Osteoblast (primary cell): ENCODE measurements at places on chromosomes 3 and 15.

GRCh38 chr3:14077310-14077709, 47.4 kb downstream of the CHCHD4 start:
- DNase-seq, result no peak

- DNase-seq, result no peak
Observed at GRCh38 chr3:110666495-110666894, 405.1 kb upstream of the NECTIN3 start.

GRCh38 chr3:160856450-160856849, 100.4 kb downstream of the PPM1L start:
- DNase-seq, result no peak

GRCh38 chr15:28915041-28915810, 29.5 kb downstream of the APBA2 start:
- DNase-seq, result no peak

- DNase-seq, result no peak
Observed at GRCh38 chr3:181534781-181535221, 176.9 kb upstream of the SOX2 start.

- no peak for DNase-seq
Observed at GRCh38 chr3:117399311-117400078, 689.9 kb downstream of the TUSC7 start.

GRCh38 chr3:111252779-111253178, 181.2 kb downstream of the NECTIN3 start:
- DNase-seq, result no peak

- DNase-seq, result no peak
Observed at GRCh38 chr3:169103951-169104941, 559.3 kb downstream of the MECOM start.

GRCh38 chr3:154338570-154338969, 14.3 kb upstream of the DHX36 start:
- DNase-seq, result no peak

DNA sequence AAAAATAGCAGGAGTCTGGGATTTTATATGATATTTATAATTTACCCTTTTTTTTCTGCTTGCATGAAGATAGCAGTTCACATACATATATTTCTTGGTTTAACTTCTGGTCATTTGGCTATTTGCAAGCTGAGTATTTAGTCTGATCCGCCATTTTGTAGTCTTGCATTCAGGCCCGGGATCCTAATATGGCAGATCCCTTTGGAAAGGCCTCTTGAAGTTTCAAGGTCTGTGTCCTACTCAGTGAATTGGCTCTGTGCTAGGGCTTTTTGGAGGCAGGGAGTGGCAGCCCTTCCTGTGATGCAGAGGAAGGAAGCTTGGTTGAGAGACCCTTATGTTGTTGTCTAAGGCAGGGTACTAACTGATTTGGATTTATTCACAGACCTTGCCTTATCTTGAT, 2.9 kb downstream of the SNRPN start:
- no peak for DNase-seq

- DNase-seq, result no peak
Observed at GRCh38 chr15:94523873-94524272, 292.5 kb downstream of the MCTP2 start.

DNA sequence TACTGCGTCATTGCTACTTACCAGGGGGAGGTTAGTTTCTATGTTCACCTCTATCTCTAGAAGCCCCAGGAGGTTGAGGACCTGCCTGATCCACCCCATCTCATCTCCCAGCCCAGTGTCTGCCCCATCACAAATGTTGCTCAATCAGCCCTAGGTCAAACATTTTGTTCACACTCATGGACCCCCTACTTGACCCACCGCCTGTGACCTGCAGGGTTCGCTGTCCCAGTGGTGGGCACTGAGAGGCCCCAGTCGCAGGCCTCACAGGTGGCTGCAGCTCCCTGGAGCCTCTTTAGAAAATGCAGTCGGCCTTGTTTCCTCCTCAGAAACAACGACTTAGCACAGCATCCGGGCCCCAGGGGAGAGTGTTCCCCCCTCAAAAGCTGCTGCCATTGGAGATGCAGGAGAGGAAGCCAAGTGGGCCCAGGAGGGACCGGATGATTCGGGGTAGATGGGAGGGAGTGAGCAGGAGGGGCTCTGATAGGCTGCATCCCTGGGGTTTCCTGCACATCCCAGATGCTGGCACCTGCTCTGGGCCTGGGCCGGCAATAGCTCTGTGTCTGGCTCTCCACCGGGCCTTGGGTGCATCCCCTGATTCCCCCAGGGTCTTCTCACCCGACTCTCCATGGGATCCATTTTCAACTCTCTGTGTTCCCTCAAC, 18.4 kb upstream of the INSYN1 start:
- no peak for DNase-seq

DNA sequence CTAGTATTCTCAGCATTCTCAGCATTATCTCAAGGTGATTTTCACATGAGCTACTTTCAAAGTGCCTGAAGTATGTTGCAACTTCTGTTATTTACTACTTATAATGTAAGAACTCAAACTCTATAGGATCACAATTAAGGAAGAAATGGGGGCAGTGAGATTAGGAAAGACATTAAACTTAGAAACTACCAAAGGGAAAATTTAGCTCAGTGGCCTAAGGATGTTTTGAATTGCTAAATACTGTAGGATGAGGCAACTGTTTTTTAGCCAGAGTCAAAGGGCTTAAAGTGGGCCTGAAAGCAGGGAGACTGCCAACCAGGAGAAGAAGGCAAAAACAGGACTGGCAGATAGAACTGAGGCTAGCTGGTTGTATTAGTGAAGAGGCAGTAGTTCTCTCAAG, 55.5 kb upstream of the MBNL1 start:
- DNase-seq, result peak; percentile 17

DNA sequence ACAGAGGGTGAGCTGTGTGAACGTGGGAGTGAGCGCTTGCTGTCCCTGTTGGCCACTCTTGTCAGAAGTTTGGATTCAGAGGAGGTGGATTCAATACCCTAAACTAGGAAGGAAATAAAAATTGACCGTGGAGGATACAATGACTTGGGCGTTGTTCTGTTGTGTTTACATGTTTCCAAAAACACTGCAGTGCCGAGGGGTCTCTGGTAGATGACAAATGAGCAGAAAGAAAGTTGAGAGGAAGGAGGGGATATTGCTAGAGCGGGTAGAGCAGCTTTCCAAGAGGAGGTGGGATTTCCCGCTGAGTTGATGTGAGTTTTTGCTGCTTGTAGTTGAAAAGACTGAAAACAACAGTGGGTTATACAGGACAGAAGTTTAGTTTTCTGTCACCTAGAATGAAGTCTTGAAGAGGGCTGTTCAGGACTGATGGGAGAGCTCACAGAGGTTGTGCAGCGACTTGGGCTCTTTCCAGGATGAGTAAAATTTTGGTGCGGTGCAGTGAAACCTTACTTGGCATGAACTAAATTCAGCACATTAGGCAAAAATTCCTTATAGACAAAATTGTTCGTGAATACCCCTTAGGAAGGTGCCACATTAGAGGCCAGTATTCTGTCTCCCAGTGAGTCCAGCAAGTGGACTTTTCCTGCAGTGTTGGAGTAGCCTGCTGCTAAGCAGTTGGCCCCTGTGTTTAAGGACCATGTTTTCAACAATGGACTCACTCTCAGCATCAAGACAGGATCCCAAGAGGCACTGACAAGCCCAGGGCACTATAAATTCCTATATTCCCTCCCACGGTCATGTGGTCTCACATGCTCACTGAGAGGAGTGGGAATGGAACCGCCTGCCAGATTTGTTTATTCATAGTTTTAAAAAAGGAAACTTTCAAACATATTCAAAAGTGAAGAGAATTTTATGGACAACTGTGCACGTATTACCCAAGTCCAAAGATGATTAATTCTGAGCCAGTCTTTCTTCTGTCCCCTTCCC, 435.0 kb upstream of the C2CD4B start:
- peak; percentile 66 for DNase-seq

GRCh38 chr3:47976135-47976732, 40.0 kb downstream of the MAP4 start:
- DNase-seq, result no peak

- no peak for DNase-seq
Observed at GRCh38 chr3:55597641-55598040, 110.5 kb upstream of the WNT5A start.

- DNase-seq, result no peak
Observed at GRCh38 chr3:25679642-25680302, 15.1 kb upstream of the TOP2B start.

DNA sequence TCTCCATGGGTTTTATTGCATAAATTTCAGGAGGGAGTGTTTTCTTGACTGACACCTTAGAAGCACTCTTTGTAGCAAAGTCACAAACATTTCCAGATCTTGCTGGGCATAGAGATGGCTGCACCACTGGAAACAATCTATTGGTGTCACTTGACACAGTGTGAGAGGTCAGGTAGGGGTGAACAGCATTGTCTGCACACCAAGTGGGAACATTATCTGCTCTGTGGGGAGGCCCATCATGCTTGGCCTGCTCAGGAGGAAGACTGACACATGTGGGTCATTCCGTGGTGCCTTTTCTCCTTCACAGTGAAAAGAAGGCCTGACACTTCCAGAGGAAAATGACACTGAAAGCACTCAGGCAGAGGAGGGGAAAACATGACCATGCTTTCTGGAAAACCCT, 149.9 kb upstream of the GALNT15 start:
- DNase-seq, result no peak

GRCh38 chr15:42050484-42051255, 29.8 kb upstream of the PLA2G4E start:
- no peak for DNase-seq

DNA sequence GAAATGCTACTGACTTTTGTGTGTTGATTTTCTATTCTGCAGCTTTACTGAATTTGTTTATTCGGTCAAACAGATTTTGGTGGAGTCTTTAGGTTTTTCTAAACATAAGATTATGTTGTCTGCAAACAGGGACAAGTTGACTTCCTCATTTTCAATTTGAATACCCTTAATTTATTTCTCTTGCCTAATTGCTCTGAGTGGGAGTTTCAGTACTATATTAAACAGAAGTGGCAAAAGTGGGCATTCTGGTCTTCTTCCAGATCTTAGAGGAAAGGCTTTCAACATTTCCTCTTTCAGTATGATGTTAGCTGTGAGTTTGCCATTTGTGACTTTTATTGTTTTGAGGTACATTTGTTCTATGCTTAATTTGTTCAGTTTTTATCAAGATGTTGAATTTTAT, 268.5 kb downstream of the WNT5A start:
- DNase-seq, result no peak

DNA sequence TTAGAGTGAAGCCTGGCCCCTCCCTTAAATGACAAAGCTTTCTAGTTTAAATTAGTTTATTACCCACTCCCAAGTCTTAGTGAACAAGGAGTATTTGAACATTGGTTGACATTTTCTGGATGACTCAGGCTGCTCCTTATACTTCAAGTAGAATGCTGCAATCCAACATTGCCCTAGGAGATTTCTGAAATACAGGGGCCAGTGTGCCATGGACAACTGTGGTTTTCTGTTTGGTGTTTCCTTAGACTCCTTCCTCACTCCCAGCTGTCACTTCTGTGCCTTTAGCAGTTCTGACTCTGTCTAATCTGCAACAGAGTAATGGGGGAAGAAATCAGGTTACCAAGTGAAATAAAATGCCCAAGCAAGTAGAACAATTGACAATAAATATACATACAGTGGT, 116.1 kb upstream of the P2RY1 start:
- no peak for DNase-seq

DNA sequence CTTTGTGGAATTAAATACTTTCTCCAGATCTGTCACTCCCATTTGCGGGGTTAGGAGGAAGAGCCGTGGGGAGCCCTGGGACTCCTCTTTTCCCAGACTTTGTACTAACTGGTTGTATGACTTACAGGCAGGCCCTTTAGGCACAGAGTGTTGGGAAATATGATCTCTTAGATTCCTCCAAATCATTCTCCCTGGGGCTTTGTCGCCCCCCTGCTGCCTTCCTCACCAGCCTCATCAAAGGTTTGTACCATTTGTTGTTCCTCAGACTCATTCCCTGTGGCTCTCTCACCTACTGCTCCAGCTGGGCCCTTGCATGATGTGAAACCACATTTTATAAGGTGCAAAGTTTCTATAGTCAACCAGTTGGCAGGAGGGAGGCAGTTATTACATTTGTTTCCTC, 56.4 kb downstream of the CRYGS start:
- no peak for DNase-seq

GRCh38 chr3:62659660-62660059, 215.6 kb downstream of the CADPS start:
- DNase-seq, result no peak

- DNase-seq, result no peak
Observed at GRCh38 chr3:31853580-31853979, 127.5 kb downstream of the OSBPL10 start.
